ENCODE measurements at places on chromosomes 5 and 9.

GRCh38 chr5:129361441-129362025 is 98.6 kb upstream of the ADAMTS19 start:
- no peak for DNase-seq

- no peak for DNase-seq
These were observed 7.4 kb upstream of the UBAC1 start for GRCh38 chr9:135968601-135969000.

DNA sequence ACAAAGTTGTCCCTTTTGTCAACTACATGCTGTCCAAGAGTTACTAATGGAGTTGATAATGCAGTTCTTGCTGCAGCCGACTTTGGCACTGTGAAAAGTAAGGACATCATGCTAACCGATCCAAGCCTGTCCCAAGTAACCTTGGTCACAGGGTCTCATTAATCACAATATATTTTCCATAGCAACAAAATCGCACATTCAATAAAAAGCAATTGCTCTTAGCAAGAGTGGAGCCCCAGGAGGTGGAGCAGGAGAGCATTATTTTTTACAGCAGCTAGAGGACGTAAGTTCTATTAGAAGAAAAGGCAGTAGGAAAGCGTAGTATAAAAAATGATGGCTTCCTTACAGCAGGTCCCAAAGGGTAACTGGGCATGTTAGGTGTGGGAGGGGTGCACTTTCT is 570.3 kb downstream of the EBF1 start:
- DNase-seq: no peak

- DNase-seq: no peak
These were observed 10.6 kb downstream of the PTGR1 start for GRCh38 chr9:111588846-111589245.

DNA sequence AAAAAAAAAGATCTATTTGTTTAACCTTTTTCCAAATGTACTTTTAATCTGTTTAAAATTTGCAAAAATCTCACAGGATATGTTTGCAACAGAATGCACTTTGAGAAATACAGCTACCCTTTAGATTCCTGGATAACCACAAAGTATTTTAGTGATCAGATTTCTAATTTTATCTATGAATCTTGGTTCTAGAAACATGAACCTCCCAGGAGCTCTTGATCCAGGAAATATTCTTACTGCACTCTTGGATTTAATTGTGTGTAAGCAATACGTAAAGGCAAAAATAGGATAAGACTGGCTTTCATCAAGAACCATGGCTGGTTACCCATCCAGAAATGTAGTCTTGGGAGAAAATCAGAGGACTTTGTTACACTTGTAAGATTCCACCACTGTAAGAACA is 1581.8 kb upstream of the WWC1 start:
- DNase-seq: no peak

DNA sequence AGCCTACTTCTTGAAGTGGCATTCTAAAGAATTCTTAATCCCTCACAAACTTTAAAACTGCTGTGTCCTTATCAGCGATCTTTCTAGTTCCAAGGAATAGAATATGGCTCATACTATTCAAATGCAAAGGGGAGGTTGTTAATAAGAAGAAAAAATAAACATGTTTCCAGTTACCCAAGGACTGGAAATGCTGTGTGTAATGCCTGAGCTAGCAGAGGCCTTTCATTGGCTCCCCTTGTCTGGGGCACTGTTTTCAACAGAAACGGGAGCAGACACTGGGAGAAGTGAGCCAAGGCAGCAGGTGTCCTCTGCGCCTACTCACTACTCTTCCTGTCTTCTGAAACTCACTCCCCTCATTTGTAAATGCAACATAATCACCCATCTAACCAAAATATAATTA is 253.0 kb downstream of the MARCHF11 start:
- no peak for DNase-seq

DNA sequence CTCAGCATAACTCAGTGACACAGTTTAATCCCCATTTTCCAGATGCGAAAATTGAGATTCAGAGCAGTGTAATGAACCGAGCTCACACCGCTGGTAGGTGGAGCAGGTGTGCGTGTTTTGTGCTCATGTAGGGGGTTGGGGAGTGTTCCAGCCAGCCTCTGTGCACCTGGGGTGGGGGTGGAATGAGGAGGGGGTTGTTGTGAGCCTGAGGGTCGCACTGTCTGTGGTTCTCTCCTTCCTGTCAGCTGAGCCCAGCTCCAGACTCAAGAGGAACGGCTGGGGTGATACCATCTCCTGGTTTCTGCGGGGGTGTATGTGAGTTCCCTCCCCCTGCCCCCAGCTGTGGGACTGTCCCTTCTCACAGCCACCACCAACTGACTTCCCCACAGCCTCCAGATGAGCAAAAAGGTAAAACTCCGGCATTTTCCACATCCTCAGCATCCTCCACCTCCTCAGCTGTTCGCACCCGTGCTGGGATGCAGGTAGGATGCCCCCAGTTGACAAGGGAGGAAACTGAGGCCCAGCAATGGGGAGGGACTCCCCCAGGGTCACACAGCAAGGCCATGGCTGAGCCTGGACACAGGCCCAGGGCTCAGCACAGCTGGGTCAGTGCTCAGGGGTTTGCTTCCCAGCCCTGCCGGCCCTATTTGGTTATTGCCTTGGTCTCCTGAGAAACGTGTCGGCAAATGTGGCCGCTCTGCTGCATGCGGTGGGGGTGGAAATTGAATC is 2.1 kb downstream of the SH2D3C start:
- peak; percentile 77 for DNase-seq

GRCh38 chr9:18920141-18921084 is 112.6 kb downstream of the SAXO1 start:
- no peak for DNase-seq

DNA sequence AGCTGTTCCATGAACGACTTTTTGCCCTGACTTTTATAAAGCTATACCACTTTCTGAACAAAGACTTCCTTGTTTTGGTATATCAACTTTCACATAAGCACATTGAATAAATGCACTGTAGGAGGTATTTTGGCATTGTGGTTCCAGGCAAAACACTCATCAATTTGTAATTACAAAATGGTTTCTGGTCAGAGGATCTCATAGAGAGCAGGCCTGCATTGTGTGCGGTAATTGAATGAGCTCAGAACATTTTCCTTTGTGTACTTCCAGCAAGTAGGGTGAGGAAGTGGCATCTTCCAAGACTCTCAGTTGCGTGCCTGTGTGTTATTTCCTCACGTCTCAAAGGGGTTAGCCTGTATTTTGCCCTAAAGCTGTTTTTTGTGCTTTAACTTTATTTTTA is 89.2 kb downstream of the PDE6A start:
- DNase-seq: no peak

GRCh38 chr5:169149317-169149716 is 151.6 kb downstream of the SLIT3 start:
- DNase-seq: no peak

DNA sequence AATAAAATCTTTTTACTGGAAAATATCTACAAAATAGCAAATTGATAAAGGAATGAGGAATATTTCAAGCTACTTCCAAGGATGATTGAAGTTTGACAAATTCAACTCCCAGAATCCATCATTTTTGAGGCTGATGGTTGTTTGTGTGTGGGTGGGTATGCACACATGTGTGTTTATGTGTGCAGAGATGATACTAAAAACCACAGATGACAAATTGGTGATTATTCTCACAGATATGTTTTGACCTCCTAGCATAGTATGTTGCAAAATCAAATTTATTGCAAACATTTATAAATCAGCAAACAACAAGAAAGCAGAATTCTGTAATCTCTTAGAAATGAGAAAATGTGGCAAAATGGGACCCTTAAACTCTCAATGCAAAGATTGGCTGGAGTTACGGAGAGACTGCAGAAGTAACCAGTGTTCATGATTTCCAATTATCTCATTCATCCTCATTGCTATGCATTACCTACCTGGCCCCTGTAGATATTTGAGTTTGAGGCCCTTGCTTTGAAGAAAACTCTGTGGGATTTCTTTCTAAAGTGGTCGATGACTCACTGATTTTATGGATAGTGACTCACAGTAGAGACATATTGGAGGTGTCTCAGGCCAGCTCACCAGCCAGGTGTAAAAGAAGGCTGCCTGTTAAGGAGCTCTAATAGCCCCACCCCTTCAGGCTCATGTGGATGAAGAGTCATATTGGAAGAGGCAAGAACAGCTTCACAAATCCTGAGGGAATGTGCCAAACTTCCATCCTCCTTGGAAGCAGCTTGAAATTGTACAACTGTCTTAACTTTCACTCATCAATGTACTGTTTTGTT is 44.6 kb upstream of the TMC1 start:
- peak; percentile 32 for DNase-seq

DNA sequence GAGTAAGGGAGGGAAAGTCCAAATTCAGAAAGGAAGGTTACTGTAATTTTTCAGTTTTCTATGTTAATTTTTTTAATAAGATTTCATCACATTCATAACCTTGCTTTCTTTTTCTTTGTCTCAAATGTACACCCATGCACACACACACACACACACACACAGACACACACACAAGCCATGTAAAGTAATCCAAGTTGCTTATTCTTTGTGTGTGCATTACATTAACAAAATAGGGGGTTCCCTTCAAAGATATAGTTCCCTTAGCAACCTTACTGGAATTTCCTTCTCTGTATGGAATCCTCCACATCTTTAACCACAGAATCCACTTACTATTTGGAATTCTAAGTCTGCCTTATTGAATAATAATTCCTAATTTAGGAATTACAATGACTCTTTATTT is 32.7 kb downstream of the ZNF366 start:
- DNase-seq: no peak

DNA sequence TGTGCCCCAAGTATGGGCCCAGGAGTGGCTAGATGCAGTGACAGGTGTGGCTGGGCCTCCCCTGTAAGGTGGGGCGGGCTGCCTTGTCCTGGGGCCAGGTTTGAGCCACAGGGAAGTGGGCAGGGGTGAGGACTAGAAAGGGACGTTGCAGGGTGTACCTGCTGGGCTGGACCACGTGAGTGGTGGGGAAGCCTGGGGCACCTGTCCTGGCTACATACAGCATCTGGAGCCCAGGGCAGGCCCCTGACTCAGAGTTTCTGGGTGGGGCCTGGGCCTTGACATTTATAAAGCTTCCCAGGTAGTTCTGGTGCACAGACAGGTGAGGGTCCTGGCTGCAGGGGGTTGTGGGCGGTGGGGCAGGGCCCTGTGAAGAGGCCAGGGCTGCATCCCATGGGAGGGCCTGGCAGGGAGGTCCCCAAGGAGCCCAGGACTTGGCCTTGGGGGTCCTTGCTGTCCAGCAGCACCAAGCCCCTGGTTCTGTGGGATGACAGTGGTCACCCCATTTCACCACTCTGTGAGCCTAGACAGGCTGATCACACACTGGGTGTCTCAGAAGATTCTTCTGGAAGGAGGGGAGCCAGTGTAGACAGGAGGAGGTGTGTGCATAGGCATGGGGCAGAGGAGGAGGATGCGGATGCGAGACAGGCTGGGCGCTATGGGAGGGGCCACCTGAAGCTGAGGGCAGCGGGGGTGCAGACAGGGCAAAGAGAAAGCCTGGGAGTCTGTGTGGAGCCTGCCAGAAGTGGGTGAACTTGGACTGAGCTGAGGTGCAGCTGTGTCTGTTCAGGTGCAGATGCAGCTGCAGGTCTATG is 94.0 kb downstream of the PHF2 start:
- no peak for DNase-seq

GRCh38 chr5:57843059-57843367 is 360.4 kb upstream of the ACTBL2 start:
- no peak for DNase-seq

DNA sequence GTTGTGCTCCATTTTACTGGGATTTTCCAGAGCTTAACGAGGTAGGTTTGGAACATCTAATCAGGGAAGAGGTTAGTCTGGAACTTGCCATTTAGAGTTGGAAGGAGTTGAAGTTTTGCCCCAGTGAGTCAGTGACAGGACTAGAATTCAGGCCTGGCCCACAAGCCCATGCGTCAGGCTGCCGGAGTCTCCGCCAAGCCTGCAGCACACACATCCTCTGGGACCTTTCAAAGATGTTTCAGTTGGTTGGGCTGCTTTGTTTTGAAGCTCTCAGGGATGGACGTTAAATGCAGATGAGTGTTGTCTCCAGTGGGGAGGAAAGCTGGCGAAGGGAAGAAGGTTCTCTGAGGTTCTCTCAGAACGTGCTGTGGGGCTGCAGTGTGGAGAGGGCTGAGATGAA is 147.0 kb downstream of the PSAT1 start:
- no peak for DNase-seq

DNA sequence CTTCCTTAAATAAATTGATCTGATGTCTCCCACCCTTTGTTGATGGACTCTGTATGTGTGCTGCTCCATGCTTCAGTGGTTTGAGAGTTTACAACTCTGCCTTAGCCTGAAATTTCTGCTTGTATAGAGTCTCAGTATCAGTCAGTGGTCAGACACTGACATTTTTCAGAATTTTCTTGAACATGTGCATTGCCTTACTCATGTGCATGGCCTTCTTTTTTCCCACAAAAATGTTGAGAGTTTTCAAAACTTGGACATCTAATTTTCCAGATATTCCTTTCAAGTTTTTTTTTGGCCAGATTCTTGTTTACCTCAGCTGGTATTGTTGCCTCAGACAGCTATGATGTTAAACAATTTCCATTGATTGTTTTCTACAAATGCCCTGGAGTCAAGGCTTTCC is 427.1 kb upstream of the CHD1 start:
- DNase-seq: no peak

DNA sequence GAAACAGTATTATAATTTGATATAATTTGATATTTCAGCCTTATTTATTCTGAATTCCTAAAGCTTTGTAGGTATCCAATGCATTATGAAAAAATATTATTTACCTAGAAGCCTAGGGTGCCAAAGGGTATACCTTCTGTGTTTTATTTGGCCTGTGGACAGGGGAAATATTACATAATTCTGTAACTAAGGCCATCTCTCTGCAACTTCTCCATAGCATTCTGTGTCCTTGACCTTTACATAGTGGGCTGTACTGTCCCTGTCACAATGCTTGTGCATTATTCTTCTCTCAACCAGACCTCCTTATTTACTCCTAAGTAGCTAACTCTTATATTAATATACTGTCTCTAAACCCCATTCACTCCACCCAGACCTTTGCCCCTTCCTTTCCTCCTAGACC is 57.0 kb upstream of the RANBP6 start:
- DNase-seq: no peak

- DNase-seq: no peak
These were observed 32.7 kb upstream of the ALDH1B1 start for GRCh38 chr9:38359689-38360385.

GRCh38 chr9:72980183-72980582 is 27.3 kb upstream of the ALDH1A1 start:
- DNase-seq: no peak

DNA sequence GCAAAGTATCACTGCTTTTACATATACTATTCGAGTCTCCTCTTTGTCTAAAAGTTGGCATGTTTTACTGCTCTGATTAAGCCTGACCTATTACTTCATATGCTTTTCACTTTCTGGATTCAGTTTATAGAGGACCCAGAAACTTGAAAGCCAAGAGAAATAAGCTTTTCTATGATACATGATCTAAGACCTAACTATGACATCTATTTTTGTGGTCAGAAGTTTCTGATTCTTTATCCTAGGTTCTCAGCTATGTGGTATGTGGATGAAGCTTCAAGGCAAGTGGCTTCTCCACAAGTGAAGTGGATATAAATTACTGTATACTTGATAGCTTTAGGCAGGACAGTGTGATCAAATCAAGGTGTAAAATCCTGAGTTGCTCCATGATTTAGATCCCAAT is 6.3 kb downstream of the EDIL3 start:
- DNase-seq: no peak

- DNase-seq: no peak
These were observed 391 bp downstream of the RALGDS start for GRCh38 chr9:133120501-133121197.
